ENCODE measurements at places on chromosomes 7 and 10.
A peak's percentile ranks its signal among the peaks of the same experiment; 100 is the strongest.

DNA sequence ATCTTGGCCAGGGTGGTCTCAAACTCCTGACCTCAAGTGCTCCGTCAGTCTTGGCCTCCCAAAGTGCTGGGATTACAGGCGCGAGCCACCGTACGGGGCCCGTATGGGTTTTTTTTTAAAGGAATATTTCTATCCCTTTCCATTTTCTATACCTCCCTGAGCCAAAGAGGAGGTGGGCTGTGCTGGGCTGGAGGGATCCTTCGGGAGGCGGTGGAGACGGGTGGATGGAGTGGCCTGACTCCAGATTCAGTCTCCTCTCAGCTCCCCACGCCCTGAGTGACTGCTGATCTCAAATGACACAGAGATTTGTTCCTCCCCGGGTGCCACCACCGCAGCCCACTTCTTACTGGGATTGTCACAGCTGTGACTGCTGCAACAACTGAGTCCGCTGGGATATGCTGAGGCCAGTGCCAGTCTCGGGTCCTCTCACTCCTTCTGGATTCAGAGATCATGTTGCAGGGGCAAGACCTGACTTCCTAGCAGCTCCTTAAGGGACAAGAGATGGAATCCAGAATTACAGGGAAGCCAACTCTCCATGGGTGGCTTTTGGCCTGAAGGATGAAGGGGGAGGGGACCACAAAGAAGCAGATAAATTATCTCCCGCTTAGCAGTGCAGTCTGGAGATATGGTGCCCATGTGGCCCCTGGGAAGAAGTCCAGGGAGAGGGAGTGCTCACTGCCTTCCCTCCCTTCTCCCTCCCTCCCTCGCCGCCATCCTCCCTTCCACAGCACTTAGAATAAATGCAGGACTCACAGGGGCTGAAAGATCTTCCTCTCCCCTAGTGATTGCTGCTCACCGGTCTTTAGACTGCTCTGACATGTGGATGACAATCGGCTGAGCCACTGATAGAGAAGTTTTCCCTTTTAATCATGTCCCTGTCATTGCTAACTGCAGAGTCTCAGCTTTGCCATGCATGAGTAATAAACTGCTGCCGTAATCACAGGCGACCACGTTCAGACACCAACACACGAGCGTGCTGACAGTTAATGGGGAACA is 14.3 kb downstream of the GALNT17 start:
- no peak for DNase-seq

DNA sequence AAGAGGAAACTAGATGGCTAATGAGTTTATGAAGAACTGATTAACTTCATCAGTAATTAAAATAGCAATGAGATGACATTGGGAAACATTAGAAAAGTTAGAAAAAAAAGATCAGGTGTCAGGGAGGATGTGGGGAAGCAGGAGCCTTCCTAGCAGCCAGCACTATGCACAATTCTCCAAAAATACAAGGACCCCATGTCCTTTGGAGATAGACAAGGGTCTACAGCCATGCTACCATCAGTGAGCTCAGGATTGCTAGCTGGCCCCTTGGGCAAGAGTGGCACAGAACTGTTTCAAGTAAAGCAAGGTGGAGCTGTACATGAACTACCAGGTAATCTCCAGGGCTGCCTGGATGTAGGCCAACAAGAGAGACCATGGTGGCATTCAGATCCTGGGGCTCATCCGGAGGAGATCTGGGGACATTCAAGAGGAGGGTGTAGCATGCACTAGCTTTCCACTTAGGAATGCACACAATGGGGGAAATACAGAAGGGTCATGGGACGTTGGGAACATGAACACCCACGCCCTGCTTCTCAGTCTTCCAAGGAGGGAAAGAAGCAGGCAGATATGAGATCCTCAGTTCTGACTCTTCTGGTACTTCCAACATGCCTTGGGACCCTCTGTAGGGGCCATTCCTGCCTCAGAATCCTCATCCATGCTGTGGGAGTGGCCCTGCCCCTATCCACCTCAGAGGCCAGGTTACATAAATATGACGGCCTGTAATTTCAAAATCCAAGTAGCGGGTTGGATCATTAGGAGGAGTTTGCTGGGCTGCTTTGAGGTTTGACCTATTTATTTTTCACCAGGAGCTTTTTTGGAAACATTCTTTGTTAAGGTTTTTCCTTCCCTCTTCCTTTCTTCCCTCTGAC is 82.2 kb upstream of the HABP2 start:
- no peak for DNase-seq

DNA sequence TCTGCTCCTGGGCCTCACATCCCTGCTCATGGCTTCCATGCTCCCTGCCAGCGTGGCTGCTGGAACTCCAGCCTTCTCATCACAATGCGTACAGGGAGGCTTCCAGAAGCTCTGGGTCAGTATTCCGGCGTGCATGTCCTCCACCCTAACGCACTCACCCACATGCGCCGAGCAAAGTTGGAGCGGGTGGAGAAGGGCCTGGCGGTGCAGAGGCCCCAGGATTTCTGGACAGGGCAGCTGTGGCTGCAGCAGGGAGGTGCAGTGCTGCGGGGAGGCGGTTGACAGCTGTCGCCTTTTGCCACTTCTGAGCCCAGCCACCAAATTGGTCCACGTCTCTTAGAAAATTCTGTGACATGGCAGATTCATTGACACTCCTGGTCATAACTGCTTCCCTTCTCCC is 33.6 kb upstream of the FAM20C start:
- no peak for DNase-seq

GRCh38 chr7:7527047-7527446 is 8.6 kb downstream of the COL28A1 start:
- no peak for DNase-seq

DNA sequence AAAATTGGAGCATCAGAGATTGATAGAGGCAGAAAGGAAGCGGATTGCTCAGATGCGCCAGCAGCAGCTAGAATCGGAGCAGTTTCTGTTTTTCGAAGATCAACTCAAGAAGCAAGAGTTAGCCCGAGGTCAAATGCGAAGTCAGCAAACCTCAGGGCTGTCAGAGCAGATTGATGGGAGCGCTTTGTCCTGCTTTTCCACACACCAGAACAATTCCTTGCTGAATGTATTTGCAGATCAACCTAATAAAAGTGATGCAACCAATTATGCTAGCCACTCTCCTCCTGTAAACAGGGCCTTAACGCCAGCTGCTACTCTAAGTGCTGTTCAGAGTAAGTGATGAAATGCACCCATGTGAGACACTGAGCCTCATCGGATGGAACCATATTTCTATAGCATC is 33.1 kb downstream of the STAMBPL1 start:
- DNase-seq = no peak

DNA sequence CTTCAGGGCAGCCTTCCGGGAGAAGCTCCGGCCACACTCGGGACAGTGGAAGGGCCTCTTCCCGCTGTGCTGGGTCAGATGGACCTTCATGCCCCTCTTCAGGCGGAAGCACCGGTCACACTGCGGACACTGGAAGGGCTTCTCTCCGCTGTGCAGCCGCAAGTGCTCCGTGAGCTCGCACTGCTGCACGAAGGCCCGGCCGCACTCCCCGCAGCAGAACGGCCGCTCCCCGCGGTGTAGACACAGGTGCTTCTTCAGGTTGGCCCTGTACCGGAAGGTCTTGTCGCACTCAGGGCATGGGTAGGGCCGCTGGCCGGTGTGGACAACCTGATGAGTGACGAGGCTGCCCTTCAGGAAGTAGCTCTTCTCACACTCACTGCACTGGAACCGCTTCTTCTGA is 14.2 kb upstream of the ZNF786 start:
- DNase-seq = no peak

- peak; percentile 5 for DNase-seq
These were observed 44.9 kb upstream of the ANK3 start for GRCh38 chr10:60434418-60435046.

DNA sequence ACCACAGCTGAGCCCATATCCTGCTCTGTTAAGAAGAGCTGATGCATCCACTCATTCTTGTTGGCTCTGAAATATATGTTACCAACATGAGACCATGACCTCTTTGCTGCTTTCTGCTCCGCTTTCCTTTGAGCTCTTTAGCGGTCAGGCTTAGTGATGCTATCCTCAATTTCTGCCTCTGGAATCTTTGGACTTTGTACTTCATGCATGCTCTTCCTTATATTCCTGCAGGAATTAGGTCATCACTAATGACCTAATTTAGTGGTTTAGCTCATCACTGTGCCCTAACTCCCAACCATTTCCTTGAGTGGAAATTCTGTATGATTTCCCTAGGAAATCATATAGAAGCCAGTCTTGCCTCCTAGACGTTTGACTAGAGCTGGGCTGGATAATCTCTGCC is 119.5 kb downstream of the AOAH start:
- no peak for DNase-seq

DNA sequence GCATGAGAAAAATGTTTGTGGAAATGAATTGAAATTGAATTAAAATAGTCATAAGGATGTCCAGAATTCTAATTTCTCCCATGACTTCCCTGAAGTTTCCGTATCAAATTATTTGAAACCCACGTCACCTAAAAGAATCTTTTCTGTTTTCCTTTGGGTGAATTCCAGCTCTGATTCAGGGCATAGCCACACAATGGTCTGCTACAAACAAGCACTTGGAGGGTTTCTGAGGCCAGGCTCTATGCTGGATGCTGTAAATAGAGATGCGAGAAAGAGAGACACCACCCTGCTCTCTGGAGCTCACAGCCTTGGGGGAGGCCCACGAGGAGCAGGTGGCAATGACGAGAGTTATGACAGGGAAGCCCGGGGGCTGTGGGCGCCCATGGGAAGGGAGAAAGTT is 33.6 kb downstream of the GHRHR start:
- no peak for DNase-seq

- peak; percentile 43 for DNase-seq
These were observed 171.5 kb upstream of the SP4 start for GRCh38 chr7:21256310-21256877.

DNA sequence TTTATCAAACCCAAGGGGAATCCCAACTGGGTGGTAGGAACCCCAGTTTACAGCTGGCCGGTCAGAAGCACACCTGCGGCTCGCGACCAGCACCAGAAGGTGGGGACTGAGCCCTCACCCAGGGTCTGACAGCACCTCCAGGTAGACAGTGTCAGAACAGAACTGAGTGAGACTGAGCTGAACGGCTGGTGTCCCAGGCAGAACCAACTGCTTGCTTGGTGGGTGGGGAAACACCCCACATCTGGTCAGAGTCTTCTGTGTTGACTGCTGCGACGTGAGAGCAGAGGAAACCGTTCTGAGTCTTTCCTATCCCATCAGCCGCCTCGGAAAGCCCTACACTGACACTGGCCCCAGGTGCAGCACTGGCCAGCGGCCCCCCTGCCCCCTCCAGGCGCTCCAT is 160.7 kb downstream of the MAD1L1 start:
- no peak for DNase-seq

DNA sequence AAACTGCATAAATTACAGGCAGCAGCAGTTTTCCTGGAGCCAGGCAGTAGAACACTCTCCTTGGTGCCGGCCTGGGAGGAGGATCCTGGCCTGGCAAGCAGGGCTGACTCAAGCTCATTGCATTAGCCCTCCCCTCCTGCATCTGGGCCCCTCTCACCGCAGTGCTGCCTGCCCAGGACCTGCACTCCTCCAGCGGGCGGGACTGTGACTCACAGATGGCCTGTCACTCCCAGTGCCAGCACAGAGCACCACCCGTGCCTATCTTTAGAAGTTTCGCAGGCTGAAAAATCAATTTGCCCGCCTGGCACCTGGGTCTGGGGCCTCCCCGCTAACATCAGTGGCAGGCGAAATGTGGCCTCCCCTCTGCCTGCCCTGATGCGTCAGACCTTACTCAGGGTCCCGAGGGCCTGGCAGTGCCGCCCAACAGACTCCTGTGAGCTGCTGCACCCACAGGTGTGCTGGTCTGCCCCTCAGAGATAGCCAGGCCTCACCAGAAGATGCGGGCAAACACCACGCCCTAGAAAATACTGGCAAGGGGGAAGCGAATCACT is 123.8 kb downstream of the KCNMA1 start:
- DNase-seq = no peak

DNA sequence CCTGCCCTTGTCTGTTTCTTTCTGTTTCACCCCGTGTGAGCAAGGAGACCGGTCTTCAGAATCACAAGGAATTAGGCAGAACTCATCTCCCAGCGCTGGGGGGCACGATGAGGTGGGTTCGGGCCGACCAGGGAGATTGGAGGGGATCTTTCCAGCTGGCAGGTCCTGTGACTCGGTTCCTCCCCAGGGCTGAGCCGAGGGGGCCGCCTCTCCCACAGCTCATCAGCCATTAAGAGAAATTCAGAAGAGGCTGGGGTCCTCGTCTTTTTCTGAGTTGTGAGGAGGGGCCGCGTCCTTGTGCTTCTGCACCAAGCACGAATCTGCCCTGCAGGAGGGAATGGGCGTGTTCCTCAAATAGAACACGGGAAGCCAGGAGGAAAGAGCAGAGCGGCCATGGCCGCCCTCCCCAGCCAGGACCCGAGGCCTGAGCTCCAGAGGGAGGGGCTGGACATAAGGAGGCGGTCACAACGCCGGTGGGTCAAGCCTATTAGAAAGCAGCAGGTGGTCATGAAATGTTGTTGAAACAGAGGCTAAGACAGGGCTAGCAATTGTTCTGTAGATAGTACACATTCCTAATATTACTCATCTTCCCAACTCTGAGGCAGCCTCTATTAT is 125.3 kb downstream of the ADARB2 start:
- no peak for DNase-seq

GRCh38 chr10:28548781-28549498 is 16.0 kb downstream of the WAC start:
- no peak for DNase-seq

- peak; percentile 40 for DNase-seq
These were observed 4.6 kb downstream of the ITGB1 start for GRCh38 chr10:32953277-32953927.

DNA sequence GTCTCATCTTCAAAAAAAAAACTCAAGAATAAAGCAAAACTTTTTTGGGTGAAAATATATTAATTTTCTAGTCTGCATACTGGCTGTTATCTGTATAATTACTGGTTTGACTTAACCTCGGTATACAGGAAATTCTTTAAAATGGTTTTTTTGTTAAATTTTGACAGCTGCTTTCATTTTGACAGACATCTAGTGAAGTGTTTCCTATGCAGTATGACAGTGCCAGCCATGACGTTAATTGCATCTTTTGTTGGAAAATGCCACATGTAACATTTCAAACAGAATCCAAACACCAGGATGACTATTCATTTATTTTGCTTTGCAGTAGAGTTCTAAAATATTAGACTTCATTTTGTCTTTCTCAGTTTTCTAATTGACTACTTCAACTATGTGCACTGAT is 460.4 kb downstream of the NXPH1 start:
- no peak for DNase-seq

- DNase-seq = no peak
These were observed 192.6 kb downstream of the TNS3 start for GRCh38 chr7:47389171-47389922.

DNA sequence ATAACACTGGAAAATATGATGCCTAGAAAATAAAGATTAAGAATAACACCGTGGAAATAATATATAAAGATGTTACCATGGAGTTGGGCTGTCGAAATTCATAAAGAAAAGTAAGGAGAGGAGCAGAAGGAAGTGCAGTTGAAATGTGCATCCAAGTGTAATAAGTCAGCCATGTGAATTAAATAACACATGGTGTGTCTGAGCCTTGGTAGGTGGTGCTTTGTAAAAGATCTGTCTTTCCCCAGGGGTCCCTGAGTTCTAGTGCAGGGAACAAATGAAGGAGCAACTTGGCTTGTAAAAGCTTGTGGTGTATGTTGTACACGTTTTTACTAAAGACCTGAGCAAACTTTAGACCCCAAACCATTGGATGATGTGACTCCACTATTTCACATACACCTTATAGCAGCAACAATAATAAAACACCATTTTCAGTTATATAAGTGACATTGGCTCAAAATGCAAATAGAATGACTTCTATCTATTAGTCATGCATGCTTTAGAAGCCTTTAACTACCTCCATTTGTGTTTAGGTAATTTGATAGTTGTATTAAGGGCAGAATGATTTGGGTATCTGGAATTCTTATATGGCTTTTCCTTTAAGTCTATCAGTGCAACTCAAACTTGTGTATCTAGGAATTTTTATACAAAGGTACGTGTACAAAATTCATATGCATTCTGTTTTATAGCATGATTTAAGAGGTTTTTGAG is 11.3 kb downstream of the STARD3NL start:
- no peak for DNase-seq
